T-helper 1 cell (primary cell): ENCODE measurements at places on chromosomes 1 and 21.
A peak's percentile ranks its signal among the peaks of the same experiment; 100 is the strongest.

GRCh38 chr1:235954306-235955283 lies 87.9 kb upstream of the LYST start:
- peak; percentile 14 for DNase-seq

DNA sequence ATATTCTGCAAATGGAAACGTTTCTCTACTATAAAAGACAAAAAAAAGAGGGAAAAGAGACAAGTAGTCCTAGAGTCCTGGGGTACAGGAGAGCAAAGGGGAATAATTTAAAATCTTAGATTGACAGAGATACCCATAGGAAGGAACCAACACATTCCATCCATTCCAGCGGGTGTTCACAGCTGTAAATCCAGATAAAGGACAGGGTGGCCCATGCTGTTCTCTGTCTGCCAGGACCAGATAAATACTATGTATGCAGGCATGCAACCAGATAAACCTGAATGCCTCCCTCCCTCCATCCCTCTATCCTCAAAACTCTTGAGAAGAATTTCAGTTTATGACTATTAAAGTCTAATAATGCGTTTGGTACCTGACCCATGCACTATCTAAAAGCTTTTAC lies 131.8 kb downstream of the PTPN14 start:
- DNase-seq: no peak

DNA sequence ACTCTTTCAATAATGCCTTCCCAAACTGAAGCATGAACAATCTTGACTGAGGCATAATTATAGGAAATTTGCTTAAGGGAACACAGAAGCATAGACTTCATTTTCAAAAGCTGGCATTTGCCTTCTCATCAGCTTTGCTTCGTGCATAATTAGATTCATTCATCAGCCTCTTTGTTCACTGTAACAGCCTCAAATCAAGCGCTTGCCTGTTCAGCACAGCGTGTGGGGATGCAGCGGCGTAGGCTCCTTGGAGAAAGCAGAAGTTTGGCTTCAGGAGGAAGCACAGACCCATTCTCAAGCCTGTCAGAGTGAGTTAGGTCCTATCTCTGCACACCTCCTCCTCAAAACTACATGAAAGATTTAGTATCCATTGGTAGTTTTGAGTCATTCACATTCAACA lies 246.4 kb upstream of the MAP1LC3C start:
- DNase-seq: no peak

- DNase-seq: no peak
These were observed 91.8 kb upstream of the CASZ1 start for GRCh38 chr1:10888291-10888690.

- no peak for DNase-seq
These were observed 1.1 kb downstream of the SHISAL2A start for GRCh38 chr1:52634111-52634510.

DNA sequence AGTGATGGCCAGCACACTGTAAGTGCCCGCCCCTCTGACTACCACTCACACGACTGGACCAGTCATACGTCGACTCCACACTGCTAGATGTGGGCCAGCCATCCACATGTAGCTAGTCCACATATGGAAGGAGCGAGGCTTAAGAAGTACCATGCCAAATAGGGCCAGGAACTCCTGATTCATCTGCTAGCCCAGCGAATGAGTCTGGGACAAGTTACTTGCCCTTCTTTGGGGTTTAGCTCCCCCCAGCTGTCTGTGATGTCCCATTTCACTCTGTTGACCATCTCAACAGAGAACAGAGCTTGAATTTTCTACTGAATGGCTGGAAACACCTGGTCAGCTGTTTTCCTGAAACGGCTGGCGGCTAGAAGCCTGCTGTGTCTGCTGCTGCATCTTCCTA lies 5.8 kb downstream of the CSRP1 start:
- no peak for DNase-seq

- peak; percentile 14 for DNase-seq
These were observed 129.9 kb downstream of the ZNF281 start for GRCh38 chr1:200279810-200280411.

DNA sequence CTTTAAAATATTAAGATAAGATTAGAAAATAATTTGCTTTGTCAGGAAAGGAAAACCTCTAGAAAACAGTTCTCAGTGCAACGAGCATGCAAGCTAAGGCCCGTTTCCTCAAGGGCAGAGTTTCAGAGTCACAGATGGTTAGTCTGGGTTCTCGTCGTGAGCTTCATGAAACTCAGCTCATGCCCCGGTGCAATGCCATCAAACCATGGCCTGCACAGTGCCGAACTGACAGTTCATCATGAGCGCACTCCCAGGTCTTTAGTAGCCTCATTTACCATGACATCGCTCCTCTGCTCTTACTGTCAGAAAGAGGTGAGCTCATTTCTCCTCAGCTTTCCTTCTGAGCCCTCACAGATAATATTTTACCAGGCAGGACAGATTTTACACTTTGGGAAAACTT lies 319.2 kb downstream of the NTNG1 start:
- DNase-seq: no peak

- DNase-seq: no peak
These were observed 17.4 kb upstream of the BCAR3 start for GRCh38 chr1:93699049-93699384.

GRCh38 chr1:34427170-34427569 lies 250.5 kb downstream of the C1orf94 start:
- no peak for DNase-seq

- DNase-seq: no peak
These were observed 65.4 kb upstream of the SMYD2 start for GRCh38 chr1:214215583-214215982.

DNA sequence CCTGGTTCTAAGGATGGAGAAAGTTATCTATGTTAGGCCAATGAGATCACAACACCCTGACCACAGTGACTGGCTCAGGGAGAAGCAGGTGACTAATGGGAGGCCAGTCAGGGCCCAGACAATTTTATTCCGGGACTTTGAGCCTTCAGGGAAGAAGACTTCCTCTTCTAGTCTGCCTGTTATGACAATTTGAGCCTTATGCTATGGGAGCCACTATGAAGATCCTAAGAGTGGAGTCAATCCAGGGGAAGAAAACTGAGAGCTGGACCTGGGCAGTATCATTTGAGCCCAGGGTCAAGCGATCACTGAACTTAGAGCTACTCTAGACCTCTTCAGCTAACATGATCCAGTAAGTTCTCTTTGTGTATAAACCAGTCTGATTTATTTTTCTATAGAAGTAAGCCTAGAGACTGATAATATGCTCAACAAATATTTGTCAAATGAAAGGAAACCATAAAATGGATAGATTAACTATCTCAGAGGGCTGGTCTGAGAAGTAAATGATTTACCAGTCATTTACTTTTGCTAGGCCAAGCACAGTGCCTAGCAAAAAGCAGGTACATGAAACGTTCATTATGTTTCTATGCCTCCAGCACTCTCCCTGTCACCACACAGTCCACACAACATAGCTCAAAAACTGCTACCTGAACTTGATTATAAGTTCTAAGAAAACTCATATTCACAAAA lies 4.2 kb upstream of the C1orf141 start:
- DNase-seq: no peak

DNA sequence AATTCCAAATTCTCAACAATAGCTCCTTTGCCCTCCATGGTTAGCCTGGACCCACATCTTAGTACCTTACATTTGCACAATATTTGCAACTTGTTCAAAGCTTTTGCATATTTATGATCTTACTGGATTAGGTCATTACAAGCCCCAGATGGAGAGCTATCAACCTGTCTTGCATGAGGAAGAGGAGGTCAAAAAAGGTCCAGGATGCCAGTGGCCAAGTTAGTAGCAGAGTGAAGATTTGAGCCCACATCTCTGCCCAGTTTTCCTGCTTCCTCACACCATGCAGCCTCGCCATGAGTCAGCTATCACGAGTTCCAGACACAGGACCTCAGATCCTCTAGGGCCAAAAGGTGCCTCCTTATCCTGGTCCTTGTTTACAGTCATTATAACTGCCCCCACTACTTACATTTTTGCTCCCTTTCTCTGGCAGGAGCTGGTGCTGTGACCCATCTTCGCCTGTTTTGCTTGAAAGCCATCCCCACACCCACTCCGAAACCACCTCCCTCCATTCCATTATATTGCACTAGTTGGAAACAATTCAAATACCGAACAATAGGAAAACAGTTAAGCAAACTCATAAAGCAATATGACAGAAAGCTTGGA lies 5.0 kb upstream of the AHCYL1 start:
- no peak for DNase-seq

DNA sequence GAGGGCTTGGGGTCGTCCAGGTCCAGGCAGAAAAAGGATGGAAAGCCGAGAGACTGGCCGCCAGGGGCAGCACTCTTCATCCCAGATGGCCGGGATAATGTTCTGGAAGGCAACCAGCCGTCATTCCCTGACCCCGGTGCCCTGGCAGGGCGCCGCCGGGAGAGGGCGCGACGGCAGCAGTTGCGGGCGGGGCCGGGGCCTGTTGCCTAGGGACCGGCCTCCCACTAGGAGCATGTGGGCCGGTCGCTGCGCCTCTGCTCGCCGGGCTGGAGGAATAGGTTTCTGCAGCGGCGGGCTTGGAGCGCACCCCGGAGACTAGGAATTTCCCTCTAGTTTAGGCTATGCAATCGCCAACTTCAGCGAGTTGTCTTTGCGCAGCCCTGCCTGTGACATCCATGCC lies 11.0 kb downstream of the DMRTB1 start:
- DNase-seq: no peak

DNA sequence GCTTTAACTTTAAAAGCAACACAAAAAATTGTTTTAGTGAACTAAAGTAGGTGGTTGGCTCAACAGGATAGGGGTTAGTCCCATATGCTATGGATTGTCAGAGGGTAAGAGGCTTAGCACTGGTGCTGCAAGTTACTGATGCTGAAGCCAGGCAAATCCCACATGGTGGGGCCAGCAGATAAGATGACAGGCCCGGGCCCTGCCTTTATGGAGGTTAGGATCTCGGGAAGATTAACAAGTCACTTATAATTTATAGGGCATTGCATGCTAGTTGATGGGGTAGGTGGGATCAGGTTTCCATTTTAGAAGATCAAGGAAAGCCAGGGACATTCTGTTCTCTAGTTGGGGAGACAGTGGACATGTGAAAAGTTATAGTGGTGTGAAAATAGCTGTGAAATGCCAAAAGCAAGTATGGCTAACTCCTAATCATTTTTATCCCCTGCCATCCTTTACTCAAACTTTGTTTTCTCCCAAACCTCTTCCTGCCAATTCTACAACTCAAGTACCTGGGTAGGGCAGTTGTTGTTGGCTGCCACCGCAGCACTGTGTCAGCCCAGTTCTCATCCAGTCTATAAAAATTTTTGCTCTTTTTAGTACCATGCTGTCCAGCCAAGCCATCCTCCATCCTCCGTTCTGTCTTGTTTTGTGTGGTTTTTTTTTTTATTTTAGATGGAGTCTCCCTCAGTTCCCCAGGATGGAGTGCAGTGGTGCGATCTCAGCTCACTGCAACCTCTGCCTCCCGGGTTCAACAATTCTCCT lies 10.3 kb downstream of the CHAF1B start:
- no peak for DNase-seq

GRCh38 chr1:234503193-234504050 lies 24.4 kb upstream of the TARBP1 start:
- no peak for DNase-seq

- no peak for DNase-seq
These were observed 7.0 kb upstream of the CCT8 start for GRCh38 chr21:29080454-29080941.

- DNase-seq: no peak
These were observed 30.0 kb downstream of the PRRC2C start for GRCh38 chr1:171515299-171515698.

- DNase-seq: no peak
These were observed 15.2 kb downstream of the PLA2G4A start for GRCh38 chr1:186843931-186844330.

DNA sequence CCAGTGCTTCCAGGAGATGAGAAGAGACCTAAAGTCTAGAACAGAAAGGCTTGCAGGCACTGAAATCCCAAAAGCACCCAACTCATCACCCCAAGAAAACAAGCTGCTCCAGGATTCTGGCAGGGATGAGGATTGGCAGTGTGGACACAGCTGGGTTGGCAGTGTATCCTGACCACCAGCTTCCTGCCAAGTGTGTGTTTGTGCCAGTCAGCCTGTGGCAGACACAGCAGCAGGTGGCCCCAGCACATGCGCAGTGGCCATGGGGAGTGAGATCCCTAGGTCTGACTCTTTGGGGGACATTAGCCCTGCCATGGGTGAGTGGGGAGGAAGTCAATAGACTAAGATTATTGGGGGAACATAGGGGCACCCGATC lies 8.7 kb upstream of the SNAPIN start:
- no peak for DNase-seq

GRCh38 chr1:38341694-38342093 lies 295.1 kb upstream of the POU3F1 start:
- DNase-seq: no peak

DNA sequence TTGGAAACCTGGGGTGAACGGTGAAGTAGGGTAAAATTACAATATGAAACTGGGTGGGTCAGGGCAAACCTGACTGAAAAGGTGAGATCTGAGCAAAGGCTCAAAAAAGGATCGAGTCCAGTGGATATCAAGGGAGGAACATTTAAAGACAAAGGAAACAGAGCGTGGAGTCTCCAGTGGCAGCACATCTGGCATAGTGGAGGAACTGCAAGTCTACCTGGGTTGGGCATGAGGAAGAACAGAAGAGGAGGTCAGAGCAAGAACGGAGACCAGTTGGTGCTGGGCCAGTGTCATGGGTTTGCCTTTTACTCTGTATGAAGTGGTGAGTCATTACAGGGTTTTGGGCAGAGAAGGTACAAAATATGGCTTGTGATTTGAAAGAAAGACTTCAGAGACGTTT lies 163.7 kb downstream of the NTPCR start:
- DNase-seq: no peak

DNA sequence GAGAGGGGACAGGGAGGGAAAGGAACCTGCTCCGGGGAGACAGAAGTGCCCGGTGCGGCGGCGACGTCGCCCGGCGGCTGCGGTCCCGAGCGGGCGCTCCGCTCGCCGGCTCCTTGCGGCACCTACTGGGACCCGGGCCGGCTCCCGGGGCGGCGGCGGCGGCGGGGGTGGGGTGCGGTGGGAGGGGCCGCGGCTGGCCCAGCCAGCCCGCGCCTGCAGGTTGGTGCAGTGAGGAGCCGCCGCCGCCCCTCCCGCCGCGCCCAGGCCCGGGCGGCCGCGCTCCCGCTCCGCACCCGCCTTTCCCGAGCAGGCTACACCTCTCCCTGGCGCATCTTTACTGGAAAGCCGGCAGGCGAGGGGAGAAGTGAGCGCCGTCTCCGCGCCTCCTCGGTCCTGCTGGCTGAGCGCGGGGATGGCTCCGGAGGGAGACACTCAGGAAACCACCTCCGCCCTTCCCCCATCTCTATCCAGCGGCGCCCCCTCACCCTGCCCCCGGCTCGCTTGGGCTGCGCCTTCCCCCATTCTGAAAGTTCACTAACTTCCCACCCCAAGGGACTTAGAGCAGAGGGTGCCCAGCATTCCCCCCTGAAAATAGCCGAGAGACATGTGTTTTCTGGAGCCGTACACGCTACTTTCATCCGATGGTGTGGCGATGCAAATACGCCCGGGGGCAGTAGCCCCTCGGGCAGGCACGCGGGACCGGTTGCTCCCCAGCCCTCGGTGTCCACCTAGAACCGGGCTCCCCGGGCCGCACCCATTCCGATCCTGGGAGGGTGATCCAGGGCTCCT lies at the start of gene PLD5:
TSS of gene PLD5 (minus strand) at position 127 of the 789 bp plus-strand sequence.
- DNase-seq: no peak

DNA sequence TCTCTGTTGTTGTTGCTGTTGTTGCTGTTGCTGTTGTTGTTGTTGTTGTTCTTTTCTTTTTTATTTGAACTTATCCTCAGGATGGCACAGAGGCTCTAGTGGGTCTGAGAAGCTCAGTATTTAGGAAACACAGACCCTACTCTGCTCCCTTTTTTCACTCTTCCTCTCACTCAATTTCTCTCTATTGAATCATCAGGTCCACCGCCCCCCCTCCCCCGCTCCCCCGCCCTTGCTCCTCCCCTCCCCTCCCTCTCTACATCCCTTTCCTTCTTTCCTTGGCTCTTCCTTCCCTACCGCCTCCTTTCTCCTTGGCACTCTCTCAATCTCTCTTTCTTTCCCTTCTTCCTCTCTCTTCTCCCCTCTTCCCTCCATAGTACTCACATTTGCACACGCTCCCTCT lies 218.5 kb upstream of the ZC3H12A start:
- DNase-seq: no peak
